ENCODE measurements at places on chromosomes 11 and 22.

DNA sequence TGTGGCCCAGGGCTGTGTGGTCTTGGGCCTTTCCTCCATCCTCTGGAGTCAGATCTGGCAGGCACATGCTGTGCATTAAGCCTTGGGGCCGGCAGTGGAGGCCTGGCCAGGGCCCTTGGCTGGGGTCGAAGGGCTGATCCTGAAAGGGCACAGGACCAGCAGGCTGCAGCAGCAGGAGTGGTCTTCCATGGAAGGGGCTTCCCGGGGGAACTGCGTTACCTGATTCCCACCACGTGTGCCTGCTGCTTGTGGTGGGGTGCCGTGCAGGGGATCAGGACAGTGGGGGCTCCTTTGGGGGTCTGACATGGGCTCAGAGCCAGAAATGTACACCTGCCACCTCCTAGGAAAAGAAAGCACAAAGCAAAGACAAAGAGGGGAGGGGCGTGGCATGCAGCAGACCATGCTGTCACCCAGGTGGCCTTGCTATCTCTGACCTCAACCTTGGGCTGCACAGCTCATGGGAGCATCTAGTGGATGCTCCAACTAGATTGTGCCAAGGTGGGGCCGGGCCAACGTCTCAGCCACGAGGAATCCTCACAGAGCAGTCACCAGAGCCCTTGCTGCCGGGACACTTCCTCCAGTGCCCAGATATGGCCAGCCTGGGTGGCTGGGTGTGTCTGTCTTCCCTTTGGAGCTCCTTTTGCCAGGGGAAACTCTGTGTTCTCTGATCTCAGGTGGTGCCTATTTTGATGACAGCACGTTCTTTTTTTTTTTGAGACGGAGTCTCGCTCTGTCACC lies 17.9 kb upstream of the YPEL1 start:
- DNase-seq, result no peak

GRCh38 chr22:37228106-37229011 lies 15.7 kb downstream of the RAC2 start:
- DNase-seq, result no peak

DNA sequence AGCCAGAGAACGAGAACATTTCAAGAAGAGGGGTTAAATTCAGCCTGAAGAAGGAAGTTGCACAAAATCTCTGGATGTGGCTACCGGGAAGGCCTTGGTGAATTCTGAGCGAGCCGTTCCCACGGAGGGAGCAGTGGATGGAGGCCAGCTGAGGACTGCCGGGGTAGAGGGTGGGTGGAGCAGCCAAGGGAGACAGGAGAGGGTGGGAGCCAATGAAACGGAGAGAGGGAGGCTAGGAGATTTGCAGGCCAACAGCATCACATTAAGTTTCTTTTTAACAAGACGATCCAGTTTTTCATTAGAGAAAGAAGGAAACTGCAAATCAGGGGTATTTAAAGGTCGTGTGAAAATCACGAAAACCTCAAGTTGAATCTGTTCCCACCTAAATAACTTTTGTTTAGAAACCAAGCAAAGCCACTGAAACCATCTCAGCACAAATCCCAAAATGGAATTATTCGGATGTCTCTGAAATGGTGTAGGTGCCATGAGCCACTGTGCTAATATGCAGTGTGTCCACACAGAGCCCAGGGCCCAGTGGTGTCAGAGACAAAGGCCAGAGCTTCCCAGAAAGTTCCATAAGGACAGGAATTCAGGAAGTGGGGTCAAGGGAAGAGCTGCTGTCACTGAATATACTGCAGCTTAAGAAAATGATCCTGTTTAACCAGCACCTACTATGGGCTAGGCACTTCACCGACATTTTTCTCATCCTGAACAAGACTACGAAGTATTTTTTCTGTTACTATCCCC lies 59.7 kb upstream of the SLC35C1 start:
- no peak for DNase-seq

DNA sequence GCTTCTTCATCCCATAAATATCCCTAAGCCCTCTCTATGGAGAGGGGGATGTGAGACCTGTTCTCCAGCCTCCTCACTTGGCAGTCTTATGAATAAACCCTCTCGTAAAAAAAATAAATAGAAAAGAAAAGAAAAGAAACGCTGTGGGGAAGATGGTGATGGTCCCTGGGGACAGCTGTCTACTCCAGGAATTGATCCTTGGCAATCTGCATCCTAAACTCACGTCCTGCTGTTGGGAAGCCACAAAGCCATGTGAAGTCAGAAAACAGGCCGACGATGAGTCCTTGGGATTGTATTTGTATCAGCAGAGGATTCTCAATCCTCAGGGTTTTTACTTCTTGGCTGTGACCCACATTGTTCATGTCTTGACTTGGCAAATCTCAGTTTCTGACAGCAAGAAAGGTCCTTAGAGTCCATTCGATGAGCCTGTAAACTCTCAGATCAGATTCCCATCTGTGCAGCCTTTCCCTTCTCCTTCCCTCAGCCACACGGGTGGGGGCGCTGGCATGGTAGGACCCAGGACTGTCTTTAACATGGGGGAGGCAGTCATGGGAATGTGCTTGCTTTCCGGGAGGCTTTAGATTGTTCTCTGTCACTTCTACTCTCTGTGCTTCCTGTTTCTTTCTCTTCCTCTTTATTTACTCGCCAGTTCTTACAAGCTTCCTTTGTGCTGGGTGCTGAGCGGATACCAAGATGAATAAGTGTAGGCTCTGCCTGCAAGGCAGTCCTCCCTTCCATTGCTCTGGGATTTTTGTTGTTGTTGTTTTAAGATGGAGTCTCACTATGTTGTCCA lies 24.9 kb downstream of the TCP11L1 start:
- no peak for DNase-seq

DNA sequence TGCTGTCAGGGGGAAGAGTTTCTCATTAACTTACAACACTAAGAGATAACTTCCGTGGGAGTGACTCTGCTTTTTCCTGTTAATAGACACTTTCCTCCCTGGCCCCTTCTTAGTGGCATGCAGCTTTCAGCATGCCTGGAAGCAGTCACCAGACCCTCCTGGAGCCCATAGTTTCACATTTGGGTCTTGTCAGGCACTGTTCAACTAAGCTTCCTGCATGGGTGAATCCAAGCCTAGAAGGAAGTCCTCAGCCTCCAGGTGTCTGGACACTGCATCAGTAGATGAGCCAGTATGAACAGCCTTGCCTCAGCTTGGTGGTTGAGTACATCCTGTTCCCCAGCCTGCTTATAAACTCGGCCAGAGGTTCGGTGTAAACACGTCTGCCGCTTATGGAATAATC lies 68.1 kb downstream of the PPP6R3 start:
- no peak for DNase-seq
